ENCODE measurements at places on chromosomes 16 and 17. TPM values are rescaled to one million over a fixed set of nuclear protein-coding genes. Genes with fewer than 3 reads are reported as not detected.
A peak's percentile ranks its signal among the peaks of the same experiment; 100 is the strongest.

Gene SCN4A
- 1.4 TPM for polyA plus RNA-seq

DNA sequence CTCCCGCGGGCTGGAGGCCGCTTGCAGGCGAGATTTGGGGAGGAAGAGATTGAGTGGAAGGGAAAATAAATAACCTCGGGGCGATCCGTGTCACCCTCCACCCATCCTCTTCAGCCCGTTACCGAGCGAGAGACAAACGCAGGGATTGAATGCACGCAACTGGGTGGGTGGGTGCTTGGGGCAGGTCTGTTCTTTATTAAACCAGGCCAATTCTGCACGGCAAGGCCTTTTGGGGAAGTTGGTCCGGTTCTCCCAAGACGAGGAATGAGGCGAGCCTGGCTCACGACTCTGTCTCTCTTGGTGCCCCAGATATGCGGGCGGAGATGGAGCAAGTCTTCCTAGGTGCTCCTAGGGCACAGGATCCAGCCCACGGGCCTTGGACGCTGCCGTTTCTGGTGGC, 396 bp upstream of the HOXB7 start:
- no peak for DNase-seq

Gene KRT16
- not detected for polyA plus RNA-seq

Gene PLEKHG4
- 7.1 TPM for polyA plus RNA-seq

Gene ST6GALNAC2
- 0.58 TPM for polyA plus RNA-seq

DNA sequence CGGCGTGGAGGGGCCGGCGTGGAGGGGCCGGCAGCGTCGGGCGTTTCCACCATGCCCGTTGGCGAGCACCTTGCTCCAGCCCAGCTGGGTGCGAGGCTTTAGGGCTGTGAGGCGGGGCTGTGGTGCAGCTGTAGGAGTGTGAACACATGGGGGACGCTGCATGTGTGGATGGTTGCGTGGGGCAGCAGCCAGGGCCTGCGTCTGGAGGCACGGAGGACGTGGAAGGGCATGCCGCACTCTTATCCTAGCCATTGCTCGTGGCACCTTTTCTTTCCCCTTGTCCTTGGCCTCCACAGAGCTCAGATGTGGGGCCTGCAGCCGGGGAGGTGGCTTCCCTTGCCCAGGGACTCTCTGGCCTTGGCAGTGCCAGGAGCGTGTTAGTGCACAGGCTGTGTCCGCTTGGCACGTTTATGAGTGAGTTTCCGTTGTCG, 47.8 kb downstream of the PDPK1 start:
- DNase-seq, result no peak

DNA sequence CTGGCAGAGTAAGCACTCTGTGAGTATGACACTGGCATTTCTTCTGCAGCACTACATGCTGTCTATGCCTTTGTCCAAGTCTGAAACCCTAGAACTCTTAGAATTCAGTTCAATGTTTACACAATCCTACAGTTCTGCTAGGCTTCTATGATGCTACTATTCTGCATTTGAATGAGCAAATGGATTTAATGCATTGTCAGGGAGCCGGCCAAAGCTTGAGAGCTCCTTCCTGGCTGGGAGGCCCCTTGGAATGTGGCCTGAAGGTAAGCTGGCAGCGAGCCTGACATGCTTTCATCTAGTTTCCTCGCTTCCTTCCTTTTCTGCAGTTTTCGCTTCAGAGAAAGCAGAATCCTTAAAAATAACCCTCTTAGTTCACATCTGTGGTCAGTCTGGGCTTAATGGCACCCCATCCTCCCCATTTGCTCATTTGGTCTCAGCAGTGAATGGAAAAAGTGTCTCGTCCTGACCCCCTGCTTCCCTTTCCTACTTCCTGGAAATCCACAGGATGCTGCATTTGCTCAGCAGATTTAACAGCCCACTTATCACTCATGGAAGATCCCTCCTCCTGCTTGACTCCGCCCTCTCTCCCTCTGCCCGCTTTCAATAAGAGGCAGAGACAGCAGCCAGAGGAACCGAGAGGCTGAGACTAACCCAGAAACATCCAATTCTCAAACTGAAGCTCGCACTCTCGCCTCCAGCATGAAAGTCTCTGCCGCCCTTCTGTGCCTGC, at the start of gene CCL2:
Gene CCL2, plus strand, starts transcription at position 635 of the 730 bp plus-strand sequence. Its CDS starts 65 bp downstream, at position 700.
- no peak for DNase-seq

DNA sequence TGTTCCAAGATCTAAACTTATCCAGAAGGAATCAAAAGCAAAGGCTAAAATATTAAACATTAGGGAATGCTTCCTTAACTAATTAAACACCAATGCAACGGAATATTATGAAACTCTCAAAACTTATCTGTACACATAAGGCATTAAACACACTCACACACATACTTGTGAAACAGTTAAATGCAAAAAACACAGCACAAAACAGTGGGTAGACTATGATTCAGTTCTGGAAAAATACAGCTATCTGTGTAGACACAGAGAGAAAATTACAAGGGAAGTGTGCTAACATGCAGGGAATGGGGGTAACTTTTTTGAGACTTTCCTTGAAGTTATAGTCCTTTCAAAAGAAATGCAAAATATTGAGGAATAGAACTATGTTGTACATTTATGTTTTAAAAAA, 36.7 kb upstream of the CCL1 start:
- no peak for DNase-seq

Gene CCL18
- not detected for polyA plus RNA-seq

Gene SCNN1B
- 0.30 TPM for polyA plus RNA-seq

DNA sequence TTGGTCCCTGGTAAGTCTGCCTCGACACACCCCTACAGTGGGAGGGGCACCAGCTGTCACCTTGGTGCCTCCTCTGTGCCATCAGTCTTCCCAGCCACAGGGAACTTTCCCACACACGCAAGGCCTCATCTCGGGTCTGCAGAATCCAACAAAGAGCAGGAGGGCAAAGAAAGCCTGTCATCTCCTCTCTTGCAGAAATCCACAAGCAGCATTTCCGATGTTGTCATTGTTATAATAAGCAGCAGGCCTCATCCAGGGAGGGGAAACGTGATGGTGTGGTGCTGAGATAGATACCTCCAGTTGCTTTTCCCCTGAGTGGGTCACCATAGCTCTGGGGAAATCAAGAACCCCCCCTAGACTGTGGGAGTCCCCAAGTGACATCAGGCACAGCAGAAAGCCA, 110.4 kb downstream of the CMIP start:
- no peak for DNase-seq

- DNase-seq, result no peak
Observed at GRCh38 chr16:3471518-3472176, 23.6 kb downstream of the C16orf90 start.

Gene MT2A
- 1.1 TPM for polyA plus RNA-seq

Gene ZNF423
- polyA plus RNA-seq, result not detected

DNA sequence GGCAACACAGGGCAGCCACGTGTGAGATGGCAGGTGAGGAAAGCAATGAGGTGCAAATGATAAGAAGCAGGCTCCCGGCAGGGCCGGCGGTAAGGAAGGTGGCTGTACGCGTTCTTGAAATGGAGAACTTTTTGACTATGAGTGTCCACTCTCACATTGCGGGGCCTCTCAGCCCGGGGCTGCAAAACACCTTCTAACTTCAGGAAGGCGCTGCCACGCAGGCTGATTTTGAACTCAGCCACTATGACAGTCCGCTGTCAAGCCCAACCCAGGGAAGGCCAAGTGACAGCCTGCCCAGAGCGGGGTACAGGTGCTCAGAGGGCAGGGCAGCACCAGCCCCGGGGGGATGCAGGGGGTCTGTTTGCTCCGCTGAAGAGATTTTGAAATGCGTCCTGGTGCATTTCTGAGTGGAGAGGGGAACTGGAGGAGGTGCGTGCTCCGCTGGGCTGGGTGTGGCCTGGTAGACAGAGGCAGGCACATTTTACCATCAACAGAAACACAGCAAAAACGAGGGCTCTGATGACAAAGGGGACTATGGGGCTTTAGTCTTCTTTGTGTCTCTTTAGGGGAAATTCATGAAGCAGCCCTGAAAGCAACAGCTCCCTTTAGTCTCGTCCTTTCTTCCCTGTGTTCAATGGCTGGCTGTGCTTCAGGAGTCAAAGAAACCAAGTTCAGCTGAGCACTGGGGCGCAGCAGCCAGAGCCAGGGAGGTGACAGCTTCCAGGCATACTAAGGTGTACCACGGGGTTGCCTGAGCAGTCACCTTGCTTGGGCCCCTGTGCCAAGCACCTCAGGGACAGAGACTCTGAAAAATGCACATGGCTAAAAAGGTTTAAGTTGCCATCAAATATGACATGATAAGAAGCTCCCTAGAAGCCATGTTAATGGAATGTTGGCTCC, 14.6 kb upstream of the SREBF1 start:
- no peak for DNase-seq

DNA sequence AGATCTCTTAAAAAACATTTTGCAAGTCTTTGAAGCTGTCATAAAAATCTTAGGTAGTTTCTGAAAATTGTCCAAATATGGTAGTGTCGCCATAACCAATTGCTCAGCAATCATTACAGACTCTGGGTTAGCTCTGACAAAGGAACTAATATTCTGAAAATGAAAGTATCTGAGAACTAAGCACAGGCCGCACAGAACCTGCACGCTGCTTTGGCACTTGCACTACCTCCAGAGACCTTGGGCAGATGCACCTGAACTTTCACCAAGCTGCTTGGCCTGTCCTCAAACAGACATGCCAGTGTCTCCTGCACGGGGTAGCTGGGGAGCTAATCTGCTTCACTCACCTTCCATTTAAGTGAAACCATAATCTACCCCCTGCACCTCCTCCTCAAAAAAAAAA, 317.0 kb downstream of the MAF start:
- no peak for DNase-seq

Gene HBQ1
- polyA plus RNA-seq, result not detected

GRCh38 chr17:65756760-65757159, 195.3 kb upstream of the AXIN2 start:
- no peak for DNase-seq

- peak; percentile 14 for DNase-seq
Observed at GRCh38 chr17:10171122-10171571, 27.3 kb downstream of the GAS7 start.

DNA sequence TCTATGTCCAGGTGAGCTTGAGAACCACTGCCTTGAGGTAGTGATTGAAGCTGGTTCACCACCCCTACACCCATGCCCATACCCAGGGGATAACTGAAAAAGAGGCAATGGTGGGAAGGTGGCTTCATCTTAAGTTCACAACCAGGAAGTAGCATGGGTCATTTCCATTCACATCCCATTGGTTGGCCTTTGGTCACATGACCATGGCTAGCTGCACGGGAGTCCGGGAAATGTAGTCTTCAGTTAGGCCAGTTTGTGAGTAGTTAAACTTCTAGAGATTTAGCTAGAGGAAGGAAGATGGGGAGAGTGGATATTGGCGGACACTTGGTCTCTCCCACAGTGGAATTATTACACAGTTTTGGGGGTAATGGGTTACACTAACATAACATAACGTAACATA, 92.9 kb downstream of the RGS9 start:
- no peak for DNase-seq

DNA sequence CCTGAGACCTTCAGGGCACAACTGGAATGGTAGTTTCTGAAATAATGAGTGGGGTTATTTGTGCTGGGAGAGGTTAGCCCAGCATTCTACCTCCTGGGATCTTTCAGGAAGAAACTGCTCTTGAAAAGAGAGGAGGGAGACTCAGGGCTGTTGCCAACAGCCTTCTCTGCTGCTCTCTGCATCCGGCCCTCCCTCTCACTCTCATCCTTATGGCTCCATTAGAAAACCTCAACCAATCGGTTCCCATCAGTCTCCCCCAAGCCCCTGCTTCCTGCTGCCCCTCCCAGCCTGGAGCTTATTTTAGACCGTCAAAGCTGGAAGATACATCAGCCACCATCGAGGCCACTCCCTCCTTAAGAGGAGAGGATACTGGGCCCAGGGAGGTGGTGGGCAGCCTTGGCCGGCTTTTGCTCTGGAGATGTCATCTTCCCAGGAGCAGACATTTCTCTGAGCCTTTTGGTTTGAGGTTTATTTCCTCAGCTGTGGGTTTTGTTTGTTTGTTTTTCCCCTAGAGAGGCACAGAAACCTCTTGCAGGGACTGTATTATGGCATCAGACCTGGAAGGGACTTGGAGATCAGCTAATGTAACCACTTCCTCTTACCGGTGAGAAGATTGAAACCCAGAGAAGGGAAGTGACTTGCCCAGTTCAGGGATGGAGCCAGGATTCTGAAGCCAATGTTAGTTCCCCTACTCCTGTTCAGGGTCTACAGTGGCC, 2.7 kb downstream of the MPRIP start:
- peak; percentile 79 for DNase-seq

Gene RNF112
- polyA plus RNA-seq, result 0.30 TPM

Gene SPATA22
- 0.43 TPM for polyA plus RNA-seq

Gene PRSS27
- 3.6 TPM for polyA plus RNA-seq

Gene GSDMA
- polyA plus RNA-seq, result not detected
